ENCODE measurements at places on chromosomes 5 and 9. TPM values are rescaled to one million over a fixed set of nuclear protein-coding genes. Genes with fewer than 3 reads are reported as not detected.

GRCh38 chr5:159184858-159185381, 24.4 kb downstream of the RNF145 start:
- H3K27me3 ChIP-seq: no peaks in the 10 kb centered on the region
- no peak overlapping the region for H3K4me3 ChIP-seq
- peak; percentile 93 for DNase-seq
- peaks cover 33% of the 10 kb centered on the region for H3K4me1 ChIP-seq
- H3K27ac ChIP-seq: peak overlapping the region; percentile 69

The GTF2H2 gene
- polyA plus RNA-seq: 9.9 TPM

The TAF1L gene
- polyA plus RNA-seq: not detected

DNA sequence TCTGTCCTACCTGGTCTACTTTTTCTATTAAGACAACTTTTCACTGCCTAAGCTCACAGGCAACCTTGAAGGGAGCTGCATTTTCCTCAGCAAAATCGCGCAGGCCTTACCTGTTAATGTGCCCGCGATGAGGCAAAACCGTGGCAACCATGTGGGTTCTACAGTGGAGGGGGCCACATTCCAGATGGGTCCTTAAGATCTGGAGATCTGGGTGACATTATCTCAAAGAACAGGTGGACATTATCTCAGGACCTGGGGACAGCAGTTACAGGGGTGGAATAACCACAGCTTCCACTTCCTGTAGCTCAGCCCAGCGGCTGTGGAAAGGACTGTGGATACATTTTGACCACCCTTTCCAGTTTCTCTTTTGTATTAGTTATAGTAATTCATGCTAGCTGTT, 112.8 kb upstream of the PTCH1 start:
- H3K27ac ChIP-seq: no peak overlapping the region
- peaks cover 9% of the 10 kb centered on the region for H3K27me3 ChIP-seq
- peaks cover 5% of the 10 kb centered on the region for H3K4me1 ChIP-seq
- no peak overlapping the region for H3K4me3 ChIP-seq
- no peaks in the 10 kb centered on the region for H3K36me3 ChIP-seq
- DNase-seq: no peak

The STING1 gene
- polyA plus RNA-seq: 63.5 TPM

GRCh38 chr5:9054322-9054721, 491.6 kb downstream of the SEMA5A start:
- H3K4me3 ChIP-seq: no peak overlapping the region
- no peak overlapping the region for H3K27ac ChIP-seq
- no peak for DNase-seq
- peaks cover 13% of the 10 kb centered on the region for H3K4me1 ChIP-seq

DNA sequence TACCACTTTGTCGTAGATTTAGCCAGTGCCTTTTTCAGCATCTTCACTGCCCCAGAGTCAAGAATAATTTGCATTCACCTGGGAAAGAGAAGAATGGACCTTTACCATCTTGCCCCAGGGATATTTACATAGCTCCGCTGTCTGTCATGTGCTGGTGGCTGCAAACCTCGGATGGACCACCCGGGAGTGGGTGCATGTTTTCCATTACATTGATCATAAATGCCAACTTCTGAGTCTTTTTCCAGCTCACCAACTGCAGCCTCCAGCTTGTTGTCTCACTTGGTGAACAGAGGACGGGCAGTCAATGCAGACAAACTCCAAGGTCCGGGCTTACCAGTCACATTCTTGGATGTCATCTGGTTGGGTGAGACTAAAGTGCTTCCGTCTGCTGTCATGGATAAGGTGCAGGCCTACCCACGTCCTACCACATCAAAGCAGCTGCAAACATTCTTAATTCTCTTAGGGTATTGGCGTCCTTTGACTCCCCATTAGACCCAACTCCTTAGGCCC, 155.8 kb upstream of the APC start:
- no peak overlapping the region for H3K27ac ChIP-seq
- H3K4me1 ChIP-seq: no peaks in the 10 kb centered on the region
- H3K4me3 ChIP-seq: no peak overlapping the region
- no peak for DNase-seq
- H3K27me3 ChIP-seq: no peaks in the 10 kb centered on the region
- H3K36me3 ChIP-seq: no peaks in the 10 kb centered on the region

DNA sequence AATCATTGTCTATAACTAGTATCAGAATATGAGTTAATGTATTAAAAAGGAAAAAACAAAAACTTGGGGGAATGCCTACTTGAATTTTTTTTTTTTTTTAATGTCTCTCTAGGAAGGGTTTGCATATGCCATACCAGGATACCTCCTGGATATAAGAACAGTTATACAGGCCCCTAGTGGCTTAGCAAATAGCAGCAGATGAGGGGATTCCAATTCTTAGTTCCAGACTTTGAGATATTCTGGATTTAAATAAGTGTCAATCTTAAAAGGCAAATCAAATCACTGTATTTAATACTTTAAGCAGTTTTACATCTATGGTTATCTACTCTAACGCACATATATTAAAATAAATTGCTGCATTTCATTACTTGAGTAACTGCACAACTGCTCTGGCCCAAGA, 1055.5 kb upstream of the DMAC1 start:
- no peak overlapping the region for H3K27ac ChIP-seq
- no peak overlapping the region for H3K4me3 ChIP-seq
- no peaks in the 10 kb centered on the region for H3K36me3 ChIP-seq
- H3K4me1 ChIP-seq: no peaks in the 10 kb centered on the region
- no peak for DNase-seq
- peaks cover 15% of the 10 kb centered on the region for H3K27me3 ChIP-seq

DNA sequence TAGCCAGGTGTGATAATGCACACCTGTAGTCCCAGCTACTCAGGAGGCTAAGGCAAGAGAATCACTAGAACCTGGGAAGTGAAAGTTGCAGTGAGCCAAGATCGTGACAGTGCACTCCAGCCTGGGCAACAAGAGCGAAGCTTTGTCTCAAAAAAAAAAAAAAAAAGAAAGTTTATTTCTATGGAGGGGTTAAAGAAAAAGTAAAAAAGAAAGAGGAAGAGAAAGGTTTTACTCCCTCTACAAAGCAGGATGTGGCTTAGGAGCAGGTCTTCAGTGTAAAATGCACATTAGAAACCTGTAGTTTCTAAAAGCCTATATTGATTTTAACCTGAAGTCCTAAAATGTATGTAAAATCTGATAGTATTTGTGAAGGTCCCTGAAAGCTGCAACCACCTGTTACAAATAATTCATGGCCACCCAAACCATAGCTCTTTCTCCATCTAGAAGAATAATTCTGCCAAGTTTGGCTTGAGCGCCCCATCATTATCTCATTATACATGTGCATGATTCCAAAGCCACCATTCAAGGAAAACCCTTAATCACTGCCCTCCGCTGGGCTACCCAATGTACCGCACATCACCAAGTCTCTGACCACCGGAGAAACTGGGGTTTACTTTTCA, 3.4 kb downstream of the FNBP1 start:
- H3K27ac ChIP-seq: no peak overlapping the region
- no peak for DNase-seq
- H3K36me3 ChIP-seq: no peaks in the 10 kb centered on the region
- no peaks in the 10 kb centered on the region for H3K27me3 ChIP-seq

- H3K27ac ChIP-seq: peak overlapping the region; percentile 78
- DNase-seq: no peak
- H3K4me3 ChIP-seq: no peak overlapping the region
Measured at GRCh38 chr5:150496098-150496497, 11.8 kb upstream of the NDST1 start.

The CTSL gene
- 104 TPM for polyA plus RNA-seq

GRCh38 chr5:123438902-123439301, 15.7 kb upstream of the CEP120 start:
- peak; percentile 28 for DNase-seq
- H3K4me3 ChIP-seq: no peak overlapping the region
- H3K4me1 ChIP-seq: no peaks in the 10 kb centered on the region
- H3K27ac ChIP-seq: no peak overlapping the region
- no peaks in the 10 kb centered on the region for H3K27me3 ChIP-seq

DNA sequence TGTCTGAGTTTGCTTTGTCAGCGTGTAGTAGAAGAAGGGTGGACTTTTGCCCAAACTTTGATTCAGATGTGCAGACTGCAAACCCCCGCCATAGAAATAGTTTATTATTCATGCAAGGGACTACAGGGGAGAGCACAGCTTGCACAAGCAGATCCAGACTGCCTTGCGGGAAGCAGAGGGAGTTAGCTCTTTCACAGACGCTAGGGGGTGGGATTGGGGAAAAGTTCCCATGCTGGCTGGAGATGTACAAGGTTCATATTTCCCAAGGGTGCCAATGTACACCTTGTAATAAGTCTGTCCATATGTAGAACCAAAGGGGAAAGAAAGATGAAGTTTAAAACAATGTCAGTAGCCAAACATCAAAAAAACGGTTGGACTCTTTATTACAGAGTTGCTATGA, 749.7 kb upstream of the COX7C start:
- no peak overlapping the region for H3K27ac ChIP-seq
- no peaks in the 10 kb centered on the region for H3K27me3 ChIP-seq

The MEGF9 gene
- 3.0 TPM for polyA plus RNA-seq

DNA sequence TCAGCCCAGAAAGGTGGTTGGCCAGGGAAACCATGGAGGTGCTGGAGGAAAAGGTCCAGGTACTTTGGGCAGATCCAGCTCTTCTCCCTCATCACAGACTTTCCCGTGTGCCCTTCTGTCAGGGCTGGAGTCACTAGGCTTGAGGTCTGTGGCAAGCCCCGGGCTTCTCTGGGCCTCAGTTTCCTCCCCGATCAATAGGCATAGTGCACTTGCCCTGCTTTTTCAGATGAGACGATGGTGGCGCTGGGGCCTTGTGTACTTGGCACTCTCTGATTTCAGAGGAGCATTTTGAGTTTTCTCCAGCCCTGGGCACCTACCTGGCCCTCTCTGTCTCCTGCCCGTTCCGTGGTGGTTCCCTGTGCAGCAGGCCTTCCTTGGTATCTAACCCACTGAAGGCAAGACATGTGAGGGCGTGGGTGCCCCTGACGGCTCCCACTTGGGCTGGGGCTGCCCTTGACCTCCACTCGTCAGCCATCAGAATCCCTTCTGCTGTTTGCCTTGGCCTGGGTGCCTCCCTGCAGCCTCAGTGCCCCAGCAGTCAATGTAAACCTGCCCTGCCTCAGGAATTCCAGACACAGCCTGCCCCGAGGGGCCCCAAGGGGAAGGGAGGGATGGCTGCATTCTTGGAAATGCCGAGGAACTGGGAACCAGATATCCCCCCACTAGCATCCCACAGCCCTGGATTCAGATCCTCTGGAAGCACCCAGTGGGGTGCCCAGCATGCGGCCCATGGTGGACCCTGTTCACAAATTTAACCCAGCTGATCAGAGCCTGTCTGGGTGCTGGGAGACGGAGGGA, 66.3 kb upstream of the COL5A1 start:
- DNase-seq: no peak
- no peak overlapping the region for H3K27ac ChIP-seq
- 0 out of 2 replicates have a peak, but pooled peaks cover 1% of the 10 kb centered on the region for H3K27me3 ChIP-seq
- H3K4me3 ChIP-seq: no peak overlapping the region
- H3K4me1 ChIP-seq: peaks cover 15% of the 10 kb centered on the region

DNA sequence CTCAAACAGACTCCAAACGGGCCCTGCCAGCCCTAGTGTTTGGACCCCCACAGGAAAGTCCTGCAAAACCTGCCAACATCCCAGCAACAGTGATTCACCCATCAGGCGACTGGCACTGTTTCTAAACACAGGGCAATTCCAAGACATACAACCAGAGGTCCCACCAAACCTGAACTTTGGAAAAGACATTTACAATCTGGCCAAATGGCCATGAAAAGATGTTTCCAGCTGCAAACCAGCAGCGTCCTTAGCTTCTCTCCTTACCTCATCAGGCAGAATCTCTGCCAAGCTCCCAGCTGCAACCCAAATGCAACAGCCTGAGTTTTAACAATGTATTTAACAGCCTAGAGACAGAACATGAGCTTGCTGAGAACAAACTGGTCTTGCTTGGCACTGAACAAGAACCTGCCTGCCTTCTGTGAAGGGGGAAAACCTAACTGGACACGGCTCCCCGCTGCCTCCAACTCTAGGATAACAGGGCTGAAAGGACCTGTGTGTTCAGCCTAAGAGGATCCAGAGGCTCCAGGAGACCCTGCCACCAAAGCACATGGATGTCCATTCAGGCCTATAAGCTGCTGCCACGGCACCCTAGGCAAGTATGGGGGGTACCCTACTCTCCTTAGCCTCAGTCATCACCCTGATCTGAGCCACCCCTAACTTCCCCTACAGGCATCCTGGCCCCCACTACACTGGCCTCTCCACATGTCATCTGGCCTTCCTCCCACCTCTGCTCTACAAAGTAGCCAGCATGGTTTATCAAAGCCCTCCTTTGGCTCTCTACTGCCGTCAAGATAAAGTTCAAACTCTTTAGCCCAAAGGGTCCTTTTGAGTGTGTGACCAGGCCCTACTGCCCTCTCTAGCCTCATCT, 5.6 kb downstream of the P4HA2 start:
- peaks cover 14% of the 10 kb centered on the region for H3K36me3 ChIP-seq
- H3K4me1 ChIP-seq: peaks cover 42% of the 10 kb centered on the region
- peak overlapping the region; percentile 64 for H3K27ac ChIP-seq

GRCh38 chr5:151618907-151619306, 27.8 kb upstream of the FAT2 start:
- H3K27me3 ChIP-seq: peaks cover 31% of the 10 kb centered on the region
- DNase-seq: no peak
- no peak overlapping the region for H3K4me3 ChIP-seq
- no peaks in the 10 kb centered on the region for H3K36me3 ChIP-seq
- no peak overlapping the region for H3K27ac ChIP-seq

The NME5 gene
- polyA plus RNA-seq: 0.17 TPM

DNA sequence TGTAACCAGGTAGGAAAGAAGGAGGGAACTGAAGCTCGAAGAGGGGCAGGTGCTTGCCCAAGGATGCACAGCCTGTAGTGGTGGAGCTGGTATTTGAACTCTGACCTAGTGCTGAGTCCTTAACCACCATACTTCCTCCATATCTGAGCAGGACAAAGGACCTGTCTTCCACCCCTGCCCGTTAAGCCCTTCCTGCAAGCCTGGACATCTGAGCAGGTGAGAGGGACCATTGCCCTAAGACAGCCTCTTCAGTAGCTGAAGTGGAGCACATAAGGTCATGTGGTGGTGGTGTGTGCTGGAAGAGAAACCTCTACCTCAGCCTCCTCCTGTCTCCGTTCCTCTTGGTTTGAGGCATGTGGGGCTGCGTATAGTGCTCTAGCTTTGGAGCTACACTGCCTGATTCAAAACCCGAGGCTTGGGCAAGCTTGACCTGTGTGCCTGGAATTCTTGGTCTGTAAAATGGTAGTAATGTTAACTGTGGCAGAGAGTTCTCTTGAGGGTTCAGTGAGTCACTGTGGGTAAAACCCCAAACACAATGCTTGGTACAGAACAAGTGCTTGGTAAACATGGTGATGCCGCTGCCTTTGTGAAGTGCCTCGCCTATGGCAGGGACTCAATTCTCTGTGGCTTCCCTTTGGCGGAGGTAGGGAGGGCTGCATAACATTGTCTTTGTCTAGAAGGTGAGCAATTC, 7.4 kb downstream of the GALNT10 start:
- H3K27me3 ChIP-seq: no peaks in the 10 kb centered on the region
- H3K27ac ChIP-seq: peak overlapping the region; percentile 35
- DNase-seq: peak; percentile 35
- H3K4me3 ChIP-seq: no peak overlapping the region
- peaks cover 39% of the 10 kb centered on the region for H3K4me1 ChIP-seq

The F2RL1 gene
- 5.6 TPM for polyA plus RNA-seq

- peaks cover 8% of the 10 kb centered on the region for H3K4me1 ChIP-seq
- H3K4me3 ChIP-seq: no peak overlapping the region
- no peak overlapping the region for H3K27ac ChIP-seq
- peaks cover 32% of the 10 kb centered on the region for H3K36me3 ChIP-seq
- H3K27me3 ChIP-seq: no peaks in the 10 kb centered on the region
- DNase-seq: no peak
Measured at GRCh38 chr9:137449931-137450538, 8.9 kb upstream of the ENTPD8 start.

All from IMR-90 (cell line).